ENCODE measurements at places on chromosomes 1 and 21.

GRCh38 chr1:247177755-247178154 lies 5.9 kb upstream of the ZNF124 start:
- H3K27me3 ChIP-seq, result no peaks in the 10 kb centered on the region
- DNase-seq, result no peak
- no peak overlapping the region for H3K4me3 ChIP-seq
- no peaks in the 10 kb centered on the region for H3K4me1 ChIP-seq
- H3K36me3 ChIP-seq, result no peaks in the 10 kb centered on the region

DNA sequence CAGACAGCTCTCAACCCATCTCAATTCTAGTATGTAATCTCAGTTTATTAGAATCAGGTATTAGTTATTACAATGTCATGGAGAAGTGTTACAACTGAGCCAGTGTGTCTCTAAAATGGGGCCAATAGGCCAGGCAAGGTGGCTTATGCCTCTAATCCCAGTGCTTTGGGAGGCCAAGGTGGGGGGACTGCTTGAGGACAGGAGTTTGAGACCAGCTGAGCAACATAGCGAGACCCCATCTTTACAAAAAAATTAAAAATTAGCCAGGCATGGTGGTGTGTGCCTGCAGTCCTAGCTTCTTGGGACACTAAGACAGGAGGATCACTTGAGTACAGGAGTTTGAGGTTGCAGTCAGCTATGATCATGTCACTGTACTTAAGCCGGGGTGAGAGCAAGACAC lies 104.9 kb downstream of the BCAR3 start:
- peaks cover 7% of the 10 kb centered on the region for H3K36me3 ChIP-seq
- no peaks in the 10 kb centered on the region for H3K4me1 ChIP-seq
- no peak overlapping the region for H3K27ac ChIP-seq
- no peaks in the 10 kb centered on the region for H3K27me3 ChIP-seq
- no peak overlapping the region for H3K4me3 ChIP-seq
- no peak for DNase-seq

DNA sequence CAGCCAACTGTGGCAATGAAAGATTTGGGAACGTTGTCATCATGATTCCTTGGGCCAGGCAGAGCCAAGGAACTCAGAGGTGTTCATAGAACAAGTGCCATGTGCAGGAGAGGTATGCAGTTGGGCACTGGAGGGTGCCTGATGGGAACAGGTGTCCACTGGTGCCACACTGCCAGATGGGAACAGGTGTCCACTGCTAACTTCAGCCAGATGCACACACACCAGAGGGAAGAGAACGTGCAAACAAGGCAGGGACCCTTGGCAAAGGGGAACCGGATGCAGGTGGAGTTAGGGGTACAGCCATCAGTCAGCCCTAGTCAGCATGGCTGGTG lies 13.5 kb downstream of the OLFML2B start:
- no peaks in the 10 kb centered on the region for H3K4me1 ChIP-seq
- no peak for DNase-seq
- no peak overlapping the region for H3K4me3 ChIP-seq
- peaks cover 10% of the 10 kb centered on the region for H3K27me3 ChIP-seq
- no peaks in the 10 kb centered on the region for H3K36me3 ChIP-seq

DNA sequence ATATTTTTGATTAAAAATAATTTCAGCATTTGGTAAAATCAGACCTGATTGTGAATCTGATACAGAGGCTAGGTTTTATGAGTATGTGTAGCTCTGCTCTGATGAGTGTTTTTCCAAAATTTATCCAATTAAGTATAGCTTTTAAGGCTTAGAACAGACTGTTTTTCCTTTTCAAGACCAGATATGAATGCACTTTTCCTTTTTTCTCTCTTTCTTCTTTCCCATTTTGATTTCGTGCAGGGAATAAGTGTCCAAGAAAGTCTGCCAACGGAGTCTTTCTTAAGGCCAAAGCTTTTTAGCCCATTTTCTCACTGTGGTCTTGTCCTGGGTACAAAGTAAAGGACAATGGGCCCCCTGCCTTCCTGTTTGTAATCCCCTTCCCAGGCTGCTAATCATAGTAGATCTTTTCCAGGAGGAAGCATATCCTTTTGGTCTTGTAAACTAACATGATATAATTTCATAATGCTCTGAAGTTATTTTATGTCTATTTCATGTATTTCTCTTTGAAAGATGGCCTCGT lies 2.9 kb downstream of the KIF1B start:
- no peak overlapping the region for H3K27ac ChIP-seq
- no peak overlapping the region for H3K4me3 ChIP-seq
- no peaks in the 10 kb centered on the region for H3K36me3 ChIP-seq
- H3K27me3 ChIP-seq, result peaks cover 2% of the 10 kb centered on the region
- DNase-seq, result no peak

DNA sequence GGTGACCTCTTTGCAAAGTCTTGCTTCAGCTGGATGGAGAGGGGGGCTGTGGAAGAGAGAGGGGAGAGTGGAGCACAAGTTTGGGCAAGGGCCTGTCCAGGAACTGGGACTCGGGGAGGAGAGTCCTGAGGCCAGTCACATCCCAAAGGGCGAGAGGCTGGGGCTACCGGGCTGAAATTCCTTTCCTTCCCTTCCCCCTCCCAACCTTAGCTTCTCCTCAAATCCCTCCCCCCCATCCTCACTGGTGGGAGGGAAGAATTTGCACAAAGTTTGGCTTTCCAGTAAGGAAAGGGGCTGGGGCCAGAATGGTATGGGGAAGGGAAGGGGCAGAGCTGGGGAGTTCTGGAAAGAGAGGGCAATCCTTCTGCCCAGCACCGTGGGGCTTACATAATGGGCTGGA lies 854 bp downstream of the CNTN2 start:
- no peak overlapping the region for H3K4me3 ChIP-seq
- peaks cover 46% of the 10 kb centered on the region for H3K27me3 ChIP-seq
- no peaks in the 10 kb centered on the region for H3K4me1 ChIP-seq
- H3K27ac ChIP-seq, result no peak overlapping the region

GRCh38 chr21:41950941-41951351 lies 2.9 kb downstream of the C2CD2 start:
- H3K4me1 ChIP-seq, result peaks cover 4% of the 10 kb centered on the region
- no peaks in the 10 kb centered on the region for H3K36me3 ChIP-seq
- H3K27ac ChIP-seq, result no peak overlapping the region
- H3K27me3 ChIP-seq, result peaks cover 18% of the 10 kb centered on the region

GRCh38 chr1:234612352-234613127 lies 2.6 kb upstream of the IRF2BP2 start:
- H3K36me3 ChIP-seq, result peaks cover 13% of the 10 kb centered on the region
- peak; percentile 58 for DNase-seq
- peaks cover 2% of the 10 kb centered on the region for H3K27me3 ChIP-seq

- peaks cover 32% of the 10 kb centered on the region for H3K4me1 ChIP-seq
- H3K4me3 ChIP-seq, result peak overlapping the region; percentile 78
- H3K27me3 ChIP-seq, result no peaks in the 10 kb centered on the region
- no peak for DNase-seq
- peaks cover 24% of the 10 kb centered on the region for H3K36me3 ChIP-seq
- peak overlapping the region; percentile 24 for H3K27ac ChIP-seq
Measured at GRCh38 chr1:37472281-37472680, 2.1 kb upstream of the ZC3H12A start.

DNA sequence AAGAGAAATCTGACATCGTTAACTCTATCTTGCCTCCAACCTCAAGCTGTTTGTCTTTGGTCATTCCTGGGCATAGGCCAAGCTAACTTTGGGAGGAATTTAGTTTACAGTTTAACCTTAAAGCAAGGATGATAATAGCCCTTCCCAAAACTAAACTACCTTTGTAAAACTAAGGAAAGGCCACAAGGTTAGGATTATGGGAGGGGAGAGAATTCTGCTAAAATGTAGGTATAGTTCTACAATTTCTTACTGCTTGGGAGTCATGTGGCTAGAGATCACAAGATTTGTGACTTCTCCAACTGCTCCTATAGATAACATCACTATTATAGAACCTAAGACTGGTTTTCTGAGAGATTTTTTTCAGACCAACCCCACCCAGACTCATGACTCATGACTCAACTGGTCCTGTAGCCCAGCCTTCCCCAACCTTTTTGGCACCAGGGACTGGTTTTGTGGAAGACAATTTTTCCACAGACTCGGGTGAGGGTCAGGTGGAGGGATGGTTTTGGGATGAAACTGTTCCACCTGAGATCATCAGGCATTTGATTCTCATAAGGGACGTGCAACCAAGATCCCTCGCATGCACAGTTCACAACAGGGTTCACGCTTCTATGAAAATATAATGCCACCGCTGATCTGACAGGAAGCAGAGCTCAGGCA lies 70.7 kb upstream of the MUTYH start:
- H3K36me3 ChIP-seq, result no peaks in the 10 kb centered on the region
- no peak overlapping the region for H3K4me3 ChIP-seq
- H3K4me1 ChIP-seq, result peaks cover 6% of the 10 kb centered on the region
